ENCODE measurements at places on chromosomes 1 and 21.

DNA sequence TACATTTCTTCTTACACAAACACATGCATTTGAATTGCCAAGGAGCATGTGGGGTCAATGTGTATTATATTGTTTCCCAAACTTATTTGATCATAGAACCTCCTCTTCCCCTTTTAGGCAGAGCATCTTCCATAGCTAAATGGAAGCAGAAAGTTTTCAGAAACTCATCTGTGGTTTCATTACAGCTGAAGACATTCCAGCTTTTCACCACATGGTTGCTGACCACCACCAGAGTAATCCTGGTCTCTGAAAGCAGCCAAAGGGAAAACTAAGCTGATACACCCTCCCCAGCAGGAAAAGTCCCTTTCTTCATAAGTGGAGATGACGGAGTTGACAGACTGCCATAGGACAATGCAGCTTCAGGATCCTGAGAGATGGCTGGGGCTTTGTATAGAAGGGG, 30.2 kb upstream of the OTUD3 start:
- no peak for DNase-seq

GRCh38 chr1:96684744-96685143, 36.8 kb upstream of the PTBP2 start:
- DNase-seq = no peak

- peak; percentile 34 for DNase-seq
These were observed 45.5 kb downstream of the VPS13D start for GRCh38 chr1:12275370-12275769.

DNA sequence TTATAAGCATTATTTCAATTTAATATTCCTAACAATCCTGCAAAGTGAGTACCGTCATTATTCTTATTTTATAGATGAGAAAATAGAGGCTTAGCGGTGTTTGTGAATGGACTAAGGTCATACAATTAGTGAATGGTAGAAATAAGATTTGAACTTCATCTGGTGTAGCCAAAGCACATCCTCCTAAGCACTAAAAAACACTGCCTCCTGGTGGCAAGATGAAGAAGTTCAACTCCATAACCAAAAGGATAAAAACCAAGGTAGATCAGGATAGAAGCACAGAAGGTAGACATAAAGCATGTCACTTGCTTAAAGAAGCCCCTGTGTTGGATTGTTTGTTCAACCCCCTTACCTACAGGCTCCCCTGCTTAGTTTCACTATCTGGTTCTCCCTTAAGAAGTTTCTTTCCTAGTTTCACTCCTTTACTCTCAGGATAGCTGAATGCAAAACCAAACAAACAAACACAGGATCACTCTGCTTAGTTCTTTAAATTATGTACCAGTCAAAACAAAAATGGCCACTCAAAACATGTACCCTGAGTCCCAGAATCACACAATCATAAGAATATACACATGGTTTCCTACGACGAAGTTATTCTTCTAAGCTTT, 12.7 kb upstream of the AIM2 start:
- DNase-seq = no peak

GRCh38 chr1:95097426-95097825, 19.7 kb upstream of the TLCD4 start:
- DNase-seq = no peak

DNA sequence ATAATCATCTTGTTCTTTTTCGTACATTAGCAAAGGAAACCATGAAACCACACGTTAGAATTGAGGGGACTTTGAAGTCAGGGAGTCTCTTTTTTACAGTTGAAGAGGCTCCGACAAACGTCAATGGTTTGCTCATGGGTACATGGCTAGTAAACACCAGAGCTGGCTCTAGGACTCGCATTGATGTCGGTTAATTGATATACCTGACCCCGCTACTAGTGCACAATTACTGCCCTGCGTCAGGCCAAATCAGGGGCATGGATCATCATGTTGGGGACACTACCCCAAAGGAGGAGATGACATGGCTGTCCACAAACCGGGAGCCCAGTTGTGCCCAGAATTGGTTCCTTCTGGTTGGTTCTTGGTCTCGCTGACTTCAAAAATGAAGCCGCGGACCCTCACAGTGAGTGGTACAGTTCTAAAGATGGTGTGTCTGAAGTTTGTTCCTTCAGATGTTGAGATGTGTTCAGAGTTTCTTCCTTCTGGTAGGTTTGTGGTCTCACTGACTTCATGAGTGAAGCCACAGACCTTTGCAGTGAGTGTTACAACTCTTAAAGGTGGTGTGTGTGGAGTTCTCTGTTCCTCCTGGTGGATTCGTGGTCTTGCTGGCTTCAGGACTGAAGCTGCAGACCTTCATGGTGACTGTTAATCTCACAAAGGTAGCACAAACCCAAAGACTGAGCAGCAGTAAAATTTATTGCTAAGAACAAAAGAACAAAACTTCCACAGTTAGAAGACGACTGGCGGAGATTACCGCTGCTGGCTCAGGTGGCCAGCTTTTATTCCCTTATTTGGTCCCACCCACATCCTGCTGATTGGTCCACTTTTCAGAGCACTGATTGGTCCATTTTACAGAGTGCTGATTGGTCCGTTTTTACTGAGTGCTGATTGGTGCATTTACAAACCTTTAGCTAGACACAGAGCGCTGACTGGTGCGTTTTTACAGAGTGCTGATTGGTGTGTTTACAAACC, 126.9 kb upstream of the ERRFI1 start:
- DNase-seq = no peak

DNA sequence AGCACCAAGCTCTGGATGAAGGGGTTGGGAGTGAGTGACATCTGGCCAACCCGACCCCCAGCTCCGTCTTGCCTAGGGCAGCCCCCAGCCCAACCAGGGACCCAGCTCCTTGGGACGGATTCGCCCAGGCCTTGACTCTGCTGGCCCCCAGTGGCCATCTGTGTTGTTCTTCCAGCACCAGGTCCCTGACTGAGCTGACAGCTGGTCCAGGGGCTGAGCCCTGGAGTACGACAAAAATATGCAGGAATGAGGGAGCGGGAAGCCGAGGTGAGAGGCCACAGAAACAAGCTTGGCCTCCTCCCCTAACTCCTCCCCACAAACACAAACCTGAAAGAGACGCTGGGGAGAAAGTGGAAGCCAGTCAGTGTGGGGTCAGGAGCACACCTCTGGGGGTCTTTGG, 55.0 kb upstream of the PAX7 start:
- DNase-seq = peak; percentile 47

- no peak for DNase-seq
These were observed 47.8 kb upstream of the ECE1 start for GRCh38 chr1:21337928-21338572.

GRCh38 chr1:96962751-96963211, 241.2 kb downstream of the PTBP2 start:
- DNase-seq = no peak

DNA sequence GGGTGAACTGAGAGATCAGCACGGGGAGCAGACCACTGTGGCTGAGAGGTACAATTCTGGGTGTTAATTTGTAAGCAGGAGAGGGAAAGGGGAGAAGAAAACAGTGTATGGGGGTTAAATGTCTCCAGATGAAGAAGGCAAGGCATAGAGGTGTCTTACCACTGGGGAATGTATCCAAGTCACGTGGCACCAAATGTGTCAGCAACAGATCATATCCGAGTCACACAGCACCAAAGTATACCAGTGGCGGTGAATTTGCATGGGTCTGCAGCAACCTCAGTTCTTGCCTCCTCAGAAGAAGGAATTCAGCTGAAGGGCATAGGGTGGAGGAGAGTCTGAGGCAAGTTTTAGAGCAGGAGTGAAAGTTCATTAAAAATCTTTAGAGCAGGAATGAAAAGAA, 21.2 kb upstream of the SYCP1 start:
- DNase-seq = no peak

DNA sequence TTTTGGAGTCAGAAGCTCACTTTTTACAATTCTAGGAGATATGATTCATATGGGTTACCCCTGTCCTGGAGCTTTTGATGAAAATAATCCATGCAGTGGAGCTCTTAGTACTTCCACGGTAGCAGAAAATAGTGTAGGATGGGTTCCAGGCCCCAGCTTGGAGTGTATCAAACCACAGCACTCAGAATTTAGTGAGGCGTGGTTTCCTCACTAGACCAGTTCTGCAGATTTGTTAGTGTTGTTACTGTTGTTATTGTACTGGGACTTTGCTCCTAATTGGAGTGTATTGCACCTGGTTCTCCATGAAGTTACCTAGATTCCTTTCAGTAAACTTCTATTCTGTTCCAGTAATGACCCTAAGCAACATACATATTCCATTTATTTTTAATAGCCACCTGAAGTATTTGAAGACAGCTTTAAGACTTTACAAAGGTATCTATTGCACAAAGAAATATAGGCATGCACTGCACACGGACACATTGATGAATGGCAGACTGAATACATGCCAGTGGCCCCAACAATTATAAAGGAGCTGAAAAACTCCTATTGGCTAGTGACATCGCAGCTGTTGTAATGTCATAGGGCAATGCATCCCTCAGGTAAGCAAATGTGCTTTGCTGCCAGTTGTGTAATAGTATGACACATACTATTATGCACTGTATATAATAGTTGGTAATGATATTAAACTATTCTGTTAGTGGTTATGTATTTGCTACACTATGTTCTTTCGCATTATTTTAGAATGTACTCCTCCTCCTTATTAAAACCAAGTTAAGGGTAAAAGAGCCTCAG, 1058.0 kb downstream of the KCNT2 start:
- no peak for DNase-seq

- DNase-seq = no peak
These were observed 552 bp downstream of the DLGAP3 start for GRCh38 chr1:34928699-34929496.

GRCh38 chr1:227043755-227044154, 103.7 kb downstream of the COQ8A start:
- DNase-seq = no peak

- DNase-seq = no peak
These were observed 644 bp upstream of the PBXIP1 start for GRCh38 chr1:154956544-154956941.

GRCh38 chr1:151143986-151144385, 2.4 kb downstream of the SEMA6C start:
- no peak for DNase-seq

DNA sequence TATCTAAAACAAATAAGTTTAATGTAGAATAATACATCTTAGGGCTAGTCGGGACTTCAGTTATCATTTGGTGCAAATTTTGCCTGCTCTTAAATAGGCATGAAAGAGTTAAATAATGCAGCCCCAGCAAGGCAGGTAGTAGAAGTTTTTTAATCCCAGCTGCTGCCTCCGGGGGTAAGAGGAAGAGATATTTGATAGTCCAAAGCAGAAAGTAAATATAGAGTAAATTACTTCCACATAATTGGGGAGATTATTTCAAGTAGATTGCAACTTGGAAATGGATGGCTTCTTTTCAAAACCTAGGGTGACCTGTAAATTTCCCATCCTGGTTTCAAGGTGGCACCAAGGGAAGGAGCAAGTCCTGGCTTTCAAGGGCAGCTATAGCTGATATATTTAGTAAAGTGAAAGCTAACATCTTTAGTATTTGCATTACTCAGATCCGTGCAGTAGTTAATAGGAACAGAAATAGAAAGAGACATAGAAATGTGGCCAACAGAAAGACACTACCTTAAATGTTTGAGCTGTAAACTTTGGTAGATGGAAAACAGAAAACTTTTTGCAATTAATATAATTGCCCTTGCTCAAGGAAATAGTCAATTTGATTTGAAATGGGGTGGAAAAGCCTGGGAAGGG, 109.1 kb downstream of the LMO4 start:
- DNase-seq = no peak

- no peak for DNase-seq
These were observed 39.3 kb upstream of the EXOSC10 start for GRCh38 chr1:11138952-11139351.

DNA sequence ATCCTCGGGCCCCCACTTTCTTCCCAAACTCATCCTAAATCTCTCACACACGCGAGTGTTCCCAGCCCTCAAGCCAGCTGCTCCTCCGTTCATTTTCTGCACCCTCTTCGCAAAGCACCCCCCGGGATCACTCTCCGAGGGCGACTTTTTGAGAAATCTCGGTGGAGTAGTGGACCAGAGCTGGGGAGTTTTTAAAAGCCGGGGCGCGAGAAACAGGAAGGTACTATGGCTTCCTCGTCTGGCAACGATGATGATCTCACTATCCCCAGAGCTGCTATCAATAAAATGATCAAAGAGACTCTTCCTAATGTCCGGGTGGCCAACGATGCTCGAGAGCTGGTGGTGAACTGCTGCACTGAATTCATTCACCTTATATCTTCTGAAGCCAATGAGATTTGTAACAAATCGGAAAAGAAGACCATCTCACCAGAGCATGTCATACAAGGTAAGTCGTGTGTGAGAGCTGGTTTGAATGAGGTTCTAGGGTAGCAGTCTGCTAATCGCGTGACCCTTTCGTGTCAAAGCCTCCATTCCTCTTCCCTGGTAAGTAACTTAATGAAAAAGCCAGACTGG, 800 bp downstream of the DR1 start:
- DNase-seq = no peak

DNA sequence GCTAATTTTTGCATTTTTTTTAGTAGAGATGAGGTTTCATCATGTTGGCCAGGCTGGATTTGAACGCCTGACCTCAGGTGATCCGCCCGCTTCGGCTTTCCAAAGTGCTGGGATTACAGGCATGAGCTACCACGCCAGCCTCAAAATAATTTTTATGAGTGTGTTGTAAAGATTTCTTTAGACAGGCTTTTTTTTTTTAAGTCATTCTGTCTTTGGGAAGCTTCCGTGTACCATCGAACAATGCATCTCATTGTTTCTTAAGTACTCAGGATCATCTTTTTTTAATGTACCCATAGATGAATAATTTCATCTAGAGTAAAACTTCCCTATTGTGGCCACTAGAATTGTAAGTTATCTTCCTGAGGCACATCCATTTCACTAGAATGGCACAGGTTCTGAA, 19.6 kb upstream of the SDC3 start:
- DNase-seq = no peak

DNA sequence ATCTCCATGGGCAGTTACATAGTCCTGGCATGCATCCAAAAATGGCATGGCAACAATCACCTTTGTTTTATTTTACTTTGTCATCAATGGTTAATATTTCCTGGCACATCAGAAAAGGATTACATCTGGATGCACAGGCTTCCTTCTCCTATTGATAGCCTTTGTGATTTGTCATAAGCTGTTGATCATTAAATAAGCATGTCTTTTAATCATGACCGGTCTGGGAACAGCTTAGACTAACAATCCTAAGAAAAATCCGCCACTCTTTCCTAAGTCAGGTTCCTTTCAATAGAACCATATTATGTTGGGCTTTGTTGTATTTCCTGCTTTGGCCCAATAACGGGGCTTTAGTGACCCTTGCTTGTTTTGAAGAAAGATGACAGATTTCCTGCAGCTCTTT, 330.6 kb downstream of the DUSP10 start:
- no peak for DNase-seq
